ENCODE measurements at places on chromosomes 16 and 17.
A peak's percentile ranks its signal among the peaks of the same experiment; 100 is the strongest.

DNA sequence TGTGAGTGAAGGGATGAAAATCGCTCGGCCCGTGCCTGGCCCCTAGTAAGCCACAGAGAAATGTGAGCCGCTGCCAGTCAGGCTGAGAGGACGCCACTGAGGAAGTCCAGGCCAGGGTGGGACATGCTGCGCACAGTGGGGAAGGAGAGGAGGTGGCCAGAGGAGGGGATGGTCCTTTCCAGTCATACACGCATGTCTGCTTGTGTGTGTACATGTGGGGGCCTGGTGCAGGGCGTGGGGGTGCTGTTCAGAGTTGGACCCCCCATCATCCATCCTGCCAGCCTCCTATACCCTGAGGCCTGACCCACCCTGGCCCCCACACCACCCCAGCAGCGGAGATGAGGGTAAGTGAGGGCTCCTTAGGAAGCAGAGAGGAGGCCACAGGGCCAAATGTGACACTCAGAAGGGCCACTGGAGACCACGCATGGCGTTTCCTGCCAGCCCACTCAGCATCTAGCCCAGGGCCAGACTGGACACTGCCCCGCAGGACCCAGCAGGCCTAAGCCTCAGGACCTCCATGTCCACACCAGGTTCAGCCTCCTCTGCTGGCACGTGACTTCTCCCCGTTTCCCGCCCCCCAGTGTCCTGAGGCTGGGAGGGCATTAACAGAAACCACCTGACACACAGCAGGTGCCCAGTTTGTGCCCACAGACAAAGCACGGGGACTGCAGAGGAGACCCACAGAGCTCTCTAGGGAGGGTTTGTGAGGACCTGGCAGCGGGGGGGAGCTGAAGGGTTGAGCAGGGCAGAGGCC is 7.0 kb downstream of the DOC2A start:
- no peak for DNase-seq

DNA sequence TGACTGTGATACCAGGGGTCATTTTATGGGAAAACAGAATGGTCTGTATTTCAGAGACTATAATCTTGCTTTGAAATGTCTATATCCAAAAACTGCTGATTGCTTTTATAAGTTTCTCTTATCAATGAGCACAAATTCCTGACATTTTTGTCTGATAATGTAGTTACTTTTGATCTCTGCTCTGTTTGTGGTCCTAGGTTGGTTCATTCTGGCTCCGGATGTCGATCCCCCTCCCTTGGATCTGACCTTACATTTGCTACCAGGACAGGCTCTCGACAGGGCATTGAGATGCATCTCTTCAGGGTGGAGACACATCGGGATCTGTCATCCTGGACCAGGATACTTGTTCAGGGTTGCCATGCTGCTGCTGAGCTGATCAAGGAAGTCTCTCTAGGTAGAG is 27.3 kb upstream of the VPS4A start:
- DNase-seq = no peak

DNA sequence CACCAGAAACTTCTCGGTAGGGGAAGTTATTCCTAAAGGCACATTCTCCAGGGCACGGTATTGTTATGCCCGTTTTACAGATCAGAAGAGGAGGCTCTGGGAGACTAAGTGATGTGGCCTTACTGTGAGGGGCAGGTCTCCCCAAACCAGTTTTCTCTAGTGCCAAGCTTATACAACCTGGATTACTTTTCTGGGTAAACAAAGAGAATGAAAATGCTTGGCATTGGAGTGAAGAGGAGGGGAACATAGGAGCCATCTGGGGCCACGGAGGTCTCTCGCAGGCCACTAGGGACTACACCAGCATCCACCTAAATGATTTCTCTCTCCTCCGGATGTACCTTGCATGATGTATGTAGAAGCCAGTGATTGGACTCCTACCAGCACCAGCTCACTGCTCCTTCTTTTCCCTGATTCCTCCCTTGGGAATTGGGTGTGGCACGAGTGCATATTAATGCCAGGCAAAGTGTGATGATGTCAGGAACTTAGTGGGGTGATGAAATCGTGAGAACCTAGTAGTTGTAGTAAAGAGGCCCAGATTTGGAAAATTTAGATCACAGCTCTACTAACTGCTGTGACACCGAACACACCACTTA is 674 bp downstream of the TOM1L1 start:
- DNase-seq = peak; percentile 48

DNA sequence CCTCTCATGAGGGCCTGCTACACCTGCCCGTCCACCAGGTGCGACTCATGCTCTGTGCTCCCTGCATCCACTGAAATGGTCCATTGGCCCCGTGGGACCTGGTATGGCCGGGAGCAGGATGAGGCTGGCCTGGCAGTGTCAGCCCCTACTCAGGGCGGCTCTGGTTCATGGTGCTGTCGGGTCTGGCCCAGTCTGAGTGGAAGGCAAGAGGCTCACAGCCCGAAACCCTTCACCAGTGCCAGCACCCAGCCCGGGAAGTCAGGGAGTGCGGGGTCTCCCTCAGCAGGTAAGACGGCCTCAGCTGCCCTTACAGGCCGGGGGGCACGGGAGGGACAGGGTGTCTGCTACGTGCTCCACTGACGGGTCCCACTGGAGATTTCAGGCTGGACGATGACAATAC is 40.5 kb upstream of the RASD1 start:
- DNase-seq = no peak

DNA sequence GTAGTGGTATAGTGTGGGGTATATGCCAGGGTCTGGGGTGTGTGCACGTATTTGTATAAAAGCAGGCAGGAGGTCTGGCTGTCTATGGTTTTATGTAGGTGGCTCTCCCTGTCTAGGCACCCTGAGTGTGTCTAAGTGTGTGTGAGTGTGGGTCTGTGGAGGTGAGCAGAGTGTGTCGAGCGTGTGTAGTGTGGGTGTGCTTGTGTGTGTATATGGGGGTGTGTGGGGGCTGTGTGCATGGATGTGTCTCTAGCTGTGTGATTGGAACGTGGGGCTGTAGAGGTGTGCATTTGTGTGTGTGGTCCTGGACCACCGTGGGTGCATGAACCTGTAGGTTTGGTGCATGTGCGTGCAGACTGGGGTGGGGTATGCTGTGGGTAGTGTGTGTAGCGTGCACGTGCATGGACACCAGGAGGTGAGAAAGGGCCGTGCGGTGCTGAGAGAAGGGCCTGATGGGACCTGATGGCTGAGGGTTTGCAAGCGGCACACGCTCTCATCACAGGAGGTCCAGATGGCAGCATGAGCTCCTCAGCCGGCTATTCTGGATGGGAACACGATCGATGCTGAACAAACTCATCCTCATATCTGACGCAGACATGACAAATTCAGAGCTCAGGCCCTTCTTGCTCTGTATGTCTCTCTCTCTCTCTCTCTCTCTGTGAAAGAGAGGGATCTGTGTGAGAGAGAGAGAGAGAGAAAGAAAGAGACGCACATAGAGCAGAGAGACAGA is 27.7 kb downstream of the SPACA3 start:
- DNase-seq = no peak

DNA sequence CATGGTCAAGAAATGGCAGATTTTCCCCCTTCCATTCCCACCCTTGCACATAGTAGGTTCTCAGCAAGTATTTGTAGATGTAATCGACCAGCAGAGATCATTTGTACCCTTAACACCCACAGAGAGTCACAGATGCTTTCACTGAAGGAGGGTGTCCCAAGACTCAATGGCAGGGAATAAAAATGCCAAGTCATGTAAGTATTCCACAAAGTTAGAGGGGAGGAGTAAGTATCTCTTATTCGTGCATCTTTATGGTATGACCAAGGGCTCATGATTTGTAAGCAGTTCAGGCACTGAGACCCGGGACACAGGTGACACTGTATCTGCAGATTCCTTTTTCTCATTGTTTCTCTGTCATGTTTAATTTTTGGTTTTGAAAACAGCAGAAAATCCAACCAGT is 489.6 kb downstream of the MAF start:
- no peak for DNase-seq

DNA sequence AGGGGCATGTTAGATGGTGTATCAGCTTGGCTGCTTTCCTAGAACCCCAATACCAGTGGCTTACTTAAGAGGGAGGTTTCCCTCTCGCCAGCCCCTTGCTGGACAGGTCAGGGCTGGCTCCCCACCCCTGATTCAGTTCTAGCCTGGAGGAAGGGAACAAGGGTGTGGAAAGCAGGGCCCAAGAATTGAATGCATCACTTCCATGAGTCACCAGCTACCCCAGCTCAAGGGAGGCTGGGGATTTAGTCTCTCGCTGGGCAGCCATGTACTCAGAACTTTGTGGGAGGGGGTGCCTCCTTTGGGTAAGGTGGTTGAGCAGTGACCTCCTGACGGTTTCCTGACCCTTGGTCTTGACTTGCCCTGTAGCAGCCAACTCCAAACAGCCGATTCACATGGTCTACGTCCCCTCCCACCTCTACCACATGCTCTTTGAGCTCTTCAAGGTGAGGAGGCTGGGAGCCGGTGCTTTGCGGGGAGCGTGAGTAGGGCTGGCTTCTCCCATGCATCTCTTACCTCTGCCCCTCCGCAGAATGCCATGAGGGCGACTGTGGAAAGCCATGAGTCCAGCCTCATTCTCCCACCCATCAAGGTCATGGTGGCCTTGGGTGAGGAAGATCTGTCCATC is 12.8 kb downstream of the PDK2 start:
- no peak for DNase-seq

- DNase-seq = peak; percentile 65
Observed at GRCh38 chr16:85306071-85306792, 194.0 kb upstream of the CIBAR2 start.

DNA sequence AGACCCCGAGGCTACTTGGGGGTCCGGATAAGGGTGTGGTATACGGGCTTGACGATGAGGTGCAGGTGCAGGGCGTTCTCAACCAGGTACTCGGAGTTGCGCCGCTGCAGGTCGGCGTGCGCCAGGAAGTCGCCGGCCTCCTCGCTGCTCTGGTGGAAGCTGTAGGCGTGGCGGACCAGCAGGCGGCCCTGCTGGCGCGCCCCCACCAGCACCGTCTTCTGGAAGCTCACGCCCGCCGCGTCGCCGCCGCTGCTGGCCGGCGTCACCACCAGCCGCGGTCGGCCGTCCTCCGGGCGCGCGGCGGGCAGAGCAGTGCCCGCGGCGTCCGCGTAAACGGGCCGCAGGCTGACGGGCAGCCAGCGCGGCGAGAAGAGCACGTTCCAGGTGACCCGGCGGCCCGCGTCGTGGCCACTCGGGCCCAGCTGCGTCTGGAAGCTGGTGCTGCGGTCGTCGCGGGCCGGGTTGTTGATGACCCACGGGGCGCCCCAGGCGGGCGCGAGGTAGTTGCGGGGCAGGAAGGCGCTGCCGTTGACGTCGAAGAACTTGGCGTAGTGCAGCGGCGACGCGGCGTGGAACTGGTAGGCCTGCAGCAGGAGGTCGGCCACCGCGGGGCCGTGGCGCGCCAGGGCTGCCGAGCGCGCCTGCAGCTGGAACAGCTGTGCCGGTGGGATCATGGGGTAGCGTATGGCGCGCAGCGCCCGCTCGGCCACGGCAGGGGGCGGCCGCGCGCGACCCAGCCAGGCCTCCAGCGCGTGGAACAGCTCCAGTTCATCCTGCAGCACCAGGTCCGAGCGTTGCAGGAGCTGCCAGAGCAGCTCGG is 4.8 kb downstream of the BTBD17 start:
- no peak for DNase-seq

- DNase-seq = no peak
Observed at GRCh38 chr17:1469231-1469852, 13.3 kb upstream of the CRK start.

- DNase-seq = no peak
Observed at GRCh38 chr17:49259663-49260010, 29.1 kb upstream of the PHOSPHO1 start.

DNA sequence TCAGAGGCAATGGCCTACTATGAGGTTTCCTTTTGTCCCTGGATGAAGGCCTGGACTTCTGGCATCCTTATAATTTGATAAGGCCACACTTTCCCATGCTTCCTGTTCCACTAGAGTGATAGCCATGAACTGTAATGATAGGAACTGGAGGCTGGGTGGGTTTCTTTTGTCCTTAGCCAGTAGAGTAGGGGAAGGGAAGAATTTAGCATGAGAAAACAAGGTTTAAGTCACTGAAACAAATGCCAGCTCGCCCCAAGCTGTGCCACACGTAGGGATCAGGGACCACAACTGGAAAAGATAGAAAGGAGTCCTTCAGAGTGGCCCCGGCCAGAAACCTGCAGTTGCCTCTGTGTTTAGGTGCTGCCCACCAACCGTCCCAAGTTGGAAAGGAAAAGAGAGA is 80.9 kb upstream of the C17orf78 start:
- DNase-seq = no peak

Data from HCT116 (cell line).